ENCODE measurements at places on chromosomes 6 and 20.

DNA sequence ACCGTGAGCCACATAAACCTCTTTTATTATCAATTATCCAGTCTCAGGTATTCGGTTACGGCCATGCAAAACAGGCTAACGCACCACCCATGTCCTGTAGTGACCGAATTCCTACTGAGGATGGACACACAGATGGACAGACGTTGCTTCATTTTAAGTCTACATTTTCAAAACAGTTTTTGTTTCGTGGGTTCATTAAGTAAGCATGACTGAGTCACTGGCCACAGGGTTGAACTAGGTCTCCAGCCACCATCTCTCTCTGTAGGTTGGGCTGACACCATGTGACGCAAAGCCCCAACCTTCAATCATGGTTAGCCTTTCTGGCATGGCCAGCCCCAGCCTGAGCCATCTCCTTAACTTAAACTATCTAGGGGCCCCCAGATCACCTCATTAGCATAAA, 110.0 kb upstream of the SLC22A23 start:
- no peak for DNase-seq

DNA sequence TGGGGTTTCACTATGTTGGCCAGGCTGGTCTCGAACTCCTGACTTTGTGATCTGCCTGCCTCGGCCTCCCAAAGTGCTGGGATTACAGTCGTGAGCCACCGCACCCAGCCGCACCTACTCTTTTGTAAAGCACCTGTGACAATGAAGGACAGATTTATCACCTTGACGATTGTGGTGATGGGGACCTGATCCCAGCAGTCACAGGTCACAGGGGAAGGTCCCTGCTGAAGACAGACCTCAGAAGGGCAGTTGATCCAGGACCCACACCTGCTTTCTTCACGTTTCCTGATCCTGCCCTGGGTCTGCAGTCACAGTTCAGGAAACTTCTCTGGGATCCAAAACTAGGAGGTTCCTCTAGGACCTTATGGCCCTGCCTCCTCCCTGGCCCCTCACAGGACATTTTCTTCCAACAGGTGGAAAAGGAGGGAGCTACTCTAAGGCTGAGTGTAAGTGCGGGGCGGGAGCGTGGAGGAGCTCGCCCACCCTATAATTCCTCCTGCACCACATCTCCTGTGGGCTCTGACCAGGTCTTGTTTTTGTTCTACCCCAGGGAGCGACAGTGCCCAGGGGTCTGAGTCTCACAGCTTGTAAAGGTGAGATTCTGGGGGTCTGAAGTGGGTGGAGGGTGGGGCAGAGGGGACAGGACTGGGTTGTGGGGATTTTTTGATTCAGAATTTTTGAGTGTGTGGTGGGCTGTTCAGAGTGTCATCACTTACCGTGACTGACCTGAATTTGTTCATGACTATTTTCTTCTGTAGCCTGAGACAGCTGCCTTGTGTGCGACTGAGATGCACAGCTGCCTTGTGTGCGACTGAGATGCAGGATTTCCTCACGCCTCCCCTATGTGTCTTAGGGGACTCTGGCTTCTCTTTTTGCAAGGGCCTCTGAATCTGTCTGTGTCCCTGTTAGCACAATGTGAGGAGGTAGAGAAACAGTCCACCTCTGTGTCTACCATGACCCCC, 3.0 kb downstream of the HLA-E start:
- DNase-seq: no peak

DNA sequence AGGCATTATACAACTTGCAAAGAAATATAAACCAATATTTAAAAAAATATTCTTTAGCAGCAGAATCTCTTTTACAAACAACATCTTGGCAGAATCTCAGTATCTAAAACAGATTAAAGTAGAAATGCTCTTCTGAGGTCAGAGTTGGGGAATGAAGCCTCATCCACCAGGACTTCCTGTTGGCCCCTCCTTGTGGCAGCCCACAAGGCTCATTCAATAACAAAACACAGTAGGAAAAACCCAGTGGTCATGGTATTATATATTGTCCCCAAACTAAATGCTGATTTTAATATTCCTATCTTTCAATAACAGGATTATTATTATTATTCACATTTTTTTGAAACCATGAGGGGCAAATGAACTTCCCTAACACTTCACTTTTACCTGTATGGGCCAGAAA, 368.6 kb downstream of the BTBD9 start:
- no peak for DNase-seq

DNA sequence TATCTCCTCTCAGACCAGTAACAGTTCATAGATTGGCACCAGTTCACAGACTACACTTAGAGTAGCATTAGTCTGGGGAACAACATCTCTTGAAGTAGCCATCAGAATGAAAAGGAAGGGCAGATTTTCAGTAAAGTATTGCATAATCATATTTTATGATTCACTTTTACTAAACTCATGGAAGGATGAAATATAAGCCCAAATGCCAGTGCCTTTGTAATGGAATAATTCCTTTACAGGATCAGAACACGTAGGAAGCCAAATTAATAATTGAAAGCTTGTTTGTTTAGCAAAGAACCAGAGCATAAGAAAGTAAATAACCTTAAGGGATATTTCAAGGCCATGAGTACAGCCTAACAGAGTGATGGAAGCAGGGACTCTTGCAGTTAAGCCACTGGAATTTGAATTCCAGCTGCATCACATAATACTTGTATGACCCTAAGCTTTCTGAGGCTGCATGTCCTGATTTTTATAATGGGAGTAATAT, 11.4 kb upstream of the LOC128125822 start:
- no peak for DNase-seq

- DNase-seq: no peak
Observed at GRCh38 chr6:137399881-137400443, 94.2 kb downstream of the OLIG3 start.

DNA sequence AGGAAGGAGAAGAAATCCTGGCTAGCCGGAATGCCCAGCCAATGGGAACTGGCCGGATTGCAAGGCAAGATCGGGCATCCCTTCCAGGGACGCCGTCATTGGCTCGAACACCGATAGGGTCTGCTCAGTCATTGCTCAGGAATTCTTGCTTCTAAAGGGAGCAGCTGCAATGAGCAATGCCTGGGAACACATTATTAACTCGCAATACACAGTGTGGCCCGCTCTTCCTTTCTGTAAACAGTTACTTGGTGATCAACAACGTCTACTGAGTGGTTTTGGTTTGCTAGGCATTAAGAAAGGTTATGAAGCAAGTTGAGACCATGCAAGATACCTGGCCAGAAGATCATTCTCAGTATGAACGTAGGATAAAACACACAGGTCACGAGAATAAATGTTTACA, 165.4 kb upstream of the CITED2 start:
- peak; percentile 68 for DNase-seq

DNA sequence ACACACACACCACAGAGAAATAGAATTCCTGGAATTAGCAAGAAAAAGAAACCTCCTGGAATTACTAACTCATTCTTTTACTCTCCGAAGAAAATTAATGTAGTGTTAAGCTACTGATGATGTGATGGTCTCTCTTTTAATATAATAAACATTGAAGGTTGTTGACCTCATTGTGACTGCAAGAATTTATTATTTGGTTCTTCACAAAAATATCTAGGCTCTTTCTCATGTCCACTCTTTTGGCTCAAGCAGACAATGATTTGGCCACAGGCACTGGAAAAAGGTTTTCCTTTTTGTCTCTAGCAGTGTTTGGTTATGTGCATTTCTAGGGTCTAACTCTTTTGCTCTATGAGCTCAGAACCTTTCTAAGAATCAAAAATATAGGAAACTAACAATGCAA, 811.9 kb downstream of the TENT5A start:
- no peak for DNase-seq

DNA sequence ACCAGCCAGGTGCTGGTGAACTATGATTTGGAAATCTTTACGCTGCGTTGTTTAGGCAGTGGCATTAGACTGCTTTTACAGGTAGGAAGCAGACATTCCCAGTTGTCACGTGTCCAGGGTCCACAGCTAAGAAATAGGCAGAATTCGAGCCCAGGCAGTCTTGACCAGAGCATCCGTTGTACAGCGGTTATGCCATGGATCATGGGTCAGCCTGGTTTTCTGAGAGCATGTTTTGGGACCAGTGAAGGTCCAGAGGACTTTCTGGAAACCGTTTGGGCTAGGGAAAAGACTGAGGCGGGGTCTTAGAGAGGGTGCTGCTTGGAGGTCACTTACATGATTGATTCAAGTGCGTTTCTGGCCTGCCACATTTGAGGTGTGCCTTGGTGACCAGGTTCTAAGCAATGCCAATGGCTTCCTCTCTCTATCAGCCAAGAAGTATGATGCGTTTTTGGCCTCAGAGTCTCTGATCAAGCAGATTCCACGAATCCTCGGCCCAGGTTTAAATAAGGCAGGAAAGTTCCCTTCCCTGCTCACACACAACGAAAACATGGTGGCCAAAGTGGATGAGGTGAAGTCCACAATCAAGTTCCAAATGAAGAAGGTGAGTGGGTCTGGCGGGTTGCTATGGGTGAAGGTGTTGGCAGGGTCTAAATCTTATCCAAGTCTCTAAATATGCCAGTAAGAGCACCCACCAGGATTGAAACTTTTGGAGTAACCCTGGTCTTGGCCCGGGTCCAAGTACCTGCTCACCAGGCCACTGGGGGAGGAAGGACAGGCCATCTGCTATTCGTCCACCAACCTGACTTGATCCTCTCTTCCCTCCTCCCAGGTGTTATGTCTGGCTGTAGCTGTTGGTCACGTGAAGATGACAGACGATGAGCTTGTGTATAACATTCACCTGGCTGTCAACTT, 1.8 kb downstream of the RPL10A start:
- DNase-seq: no peak

DNA sequence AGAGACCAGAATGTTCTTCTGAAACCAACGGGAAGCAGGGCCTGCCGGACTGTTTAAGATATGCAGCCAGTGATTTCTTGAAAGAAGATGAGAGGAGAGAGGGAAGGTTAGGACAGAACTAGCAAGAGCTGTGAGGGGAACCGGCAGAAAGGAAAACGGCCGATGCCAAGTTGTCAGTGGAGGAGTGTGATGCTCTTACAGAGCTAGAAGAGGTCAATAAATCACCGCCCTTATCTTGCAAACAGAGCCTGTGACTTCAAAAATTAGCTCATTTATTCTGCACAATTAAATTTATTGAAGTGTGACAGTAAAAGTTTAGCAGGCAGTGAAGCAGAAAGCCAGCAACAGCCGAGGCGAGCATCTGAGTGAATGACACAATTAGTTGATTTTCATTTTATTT, 509.5 kb upstream of the ID4 start:
- no peak for DNase-seq

GRCh38 chr6:6538261-6538660, 50.3 kb upstream of the LY86 start:
- DNase-seq: no peak

DNA sequence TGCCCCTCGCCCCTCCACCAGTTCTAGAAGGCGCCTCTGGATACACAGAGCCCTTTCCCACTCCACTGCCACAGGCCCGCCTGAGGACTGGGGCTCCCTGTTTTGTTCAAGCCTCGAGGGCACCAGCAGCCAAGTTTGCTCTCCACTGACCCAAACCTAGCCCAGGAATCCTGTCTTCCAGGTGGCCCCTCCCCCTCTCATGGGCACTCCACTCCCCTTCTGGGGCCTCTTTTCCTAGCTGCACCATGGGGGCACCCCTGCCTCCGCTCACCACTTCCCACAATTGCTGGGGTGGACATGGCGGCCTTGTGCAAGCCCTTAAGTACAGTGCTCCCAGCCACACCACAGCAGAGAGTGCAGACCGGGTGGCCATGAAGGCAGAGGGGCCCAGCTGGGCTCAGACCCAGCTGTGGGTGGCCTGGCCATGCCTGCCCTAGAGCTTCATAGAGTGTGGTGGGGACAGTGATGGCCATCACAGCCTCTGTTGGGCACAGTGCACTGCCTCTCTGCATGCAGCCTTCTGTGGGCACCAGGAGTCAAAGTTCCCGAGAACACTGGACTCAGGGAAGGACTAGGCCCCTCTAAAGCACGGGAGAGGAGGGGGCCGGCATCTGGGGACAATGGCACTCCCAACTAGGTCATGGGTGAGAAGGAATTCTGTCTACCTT, 1.3 kb downstream of the MYL9 start:
- no peak for DNase-seq

- no peak for DNase-seq
Observed at GRCh38 chr6:52725535-52726192, 37.6 kb downstream of the GSTA2 start.

DNA sequence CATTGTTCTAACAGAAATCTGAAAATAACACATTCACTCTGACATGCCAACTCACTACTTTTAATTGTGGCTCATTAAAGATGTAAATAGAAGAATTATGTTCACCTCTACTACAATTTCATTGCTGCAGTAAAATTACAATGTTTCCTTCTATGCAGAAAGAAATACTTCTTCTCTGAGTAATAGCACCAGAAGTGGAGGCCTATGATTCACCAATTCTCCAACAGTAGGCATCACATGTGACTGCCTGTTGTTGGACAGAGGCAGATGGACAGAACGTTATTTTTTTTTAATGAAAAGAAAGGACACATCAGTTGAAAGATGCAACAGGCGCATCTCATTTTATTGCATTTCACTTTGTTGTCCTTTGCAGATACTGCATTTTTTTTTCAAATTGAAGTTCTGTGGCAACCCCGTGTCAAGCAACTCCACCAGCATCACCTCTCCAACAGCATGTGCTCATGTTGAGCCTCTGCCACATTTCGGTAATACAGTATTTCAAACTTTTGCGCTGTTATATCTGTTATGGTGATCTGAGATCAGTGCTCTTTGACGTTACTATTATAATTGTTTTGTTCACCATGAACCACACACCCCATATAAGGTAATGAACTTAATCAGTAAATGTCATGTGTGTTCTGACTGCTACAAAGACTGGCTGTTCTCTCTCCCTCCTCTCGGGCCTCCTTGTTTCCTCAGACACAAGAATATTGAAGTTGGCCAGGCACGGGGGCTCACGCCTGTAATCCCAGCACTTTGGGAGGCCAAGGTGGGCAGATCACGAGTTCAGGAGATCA, 121.4 kb downstream of the ATXN1 start:
- DNase-seq: no peak

GRCh38 chr6:82507112-82507511, 143.5 kb downstream of the TPBG start:
- DNase-seq: no peak

GRCh38 chr20:61052776-61053442, 199.2 kb upstream of the CDH4 start:
- no peak for DNase-seq

GRCh38 chr6:132188556-132189264, 212.6 kb downstream of the MOXD1 start:
- peak; percentile 6 for DNase-seq

- DNase-seq: no peak
Observed at GRCh38 chr20:32943490-32944052, 60.7 kb downstream of the SUN5 start.

DNA sequence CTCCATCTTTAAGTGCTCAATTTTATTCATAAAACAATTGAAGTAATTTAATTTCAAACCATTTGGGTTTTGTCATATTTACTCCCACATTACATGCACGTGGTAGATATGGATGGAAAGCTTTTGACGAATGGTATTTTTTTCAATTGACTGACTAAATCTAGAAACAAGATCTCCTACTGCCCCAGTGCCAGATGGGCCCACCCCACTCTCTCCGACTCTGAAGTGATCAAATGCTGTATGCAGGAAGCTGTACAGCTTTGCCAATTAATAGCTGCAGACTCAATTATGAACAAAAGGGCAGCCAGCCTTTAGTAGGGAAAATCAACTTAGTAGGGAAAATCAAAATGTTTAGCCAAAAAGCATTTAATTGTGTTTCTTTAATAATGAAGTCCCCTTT, 46.2 kb downstream of the PACRG start:
- no peak for DNase-seq
